ENCODE measurements at places on chromosomes 16 and 17. TPM values are rescaled to one million over a fixed set of nuclear protein-coding genes. Genes with fewer than 3 reads are reported as not detected.

GRCh38 chr16:49598383-49599170 lies 225.0 kb downstream of the C16orf78 start:
- no peak for DNase-seq

The ERN2 gene
- 0.41 TPM for polyA plus RNA-seq

The TMEM208 gene
- 49.4 TPM for polyA plus RNA-seq

- DNase-seq: no peak
Observed at GRCh38 chr17:9677411-9677810, 32.1 kb downstream of the USP43 start.

DNA sequence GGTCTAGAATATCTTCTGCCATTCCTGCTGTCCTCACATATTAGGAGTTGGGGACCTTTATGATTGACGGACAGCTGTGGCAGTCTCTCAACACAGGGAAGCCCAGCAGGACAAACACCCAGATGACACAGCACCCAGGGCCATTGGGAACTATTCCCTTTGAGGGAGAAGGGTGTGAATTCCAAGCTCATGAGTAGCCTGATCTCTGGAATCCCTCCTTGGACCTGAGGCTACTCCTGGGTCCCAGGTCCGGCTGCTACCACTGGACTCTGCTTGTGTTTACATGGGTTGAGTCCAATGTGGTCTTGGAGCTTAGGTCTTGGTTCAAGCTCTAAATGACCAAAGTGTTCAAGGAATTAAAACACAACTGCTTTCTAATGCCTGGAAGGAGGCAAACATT lies 78.9 kb downstream of the SLC6A2 start:
- no peak for DNase-seq

Measured in renal pelvis (tissue), 12 donors.